NCI-H1105 (cell line): ENCODE measurements at places on chromosomes 12 and 14.

DNA sequence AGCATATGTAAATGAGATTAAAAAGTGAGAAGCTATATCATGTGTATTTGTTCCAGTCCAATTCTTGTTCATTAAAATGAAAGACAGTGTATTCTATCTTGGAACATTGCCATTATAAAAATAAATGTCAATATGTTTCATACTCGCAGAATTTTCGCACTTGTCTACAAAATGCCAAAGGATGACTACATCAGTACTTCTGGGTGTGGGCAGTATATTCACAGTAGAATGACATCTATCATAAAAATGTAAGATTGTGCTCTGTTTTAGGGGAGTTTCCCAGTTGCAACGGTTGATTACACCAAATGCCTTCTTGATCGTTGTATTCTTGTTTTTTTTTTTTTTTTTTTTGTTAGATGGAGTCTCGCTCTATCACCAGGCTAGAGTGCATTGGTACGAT lies 292.3 kb upstream of the E2F7 start:
- no peak for DNase-seq

DNA sequence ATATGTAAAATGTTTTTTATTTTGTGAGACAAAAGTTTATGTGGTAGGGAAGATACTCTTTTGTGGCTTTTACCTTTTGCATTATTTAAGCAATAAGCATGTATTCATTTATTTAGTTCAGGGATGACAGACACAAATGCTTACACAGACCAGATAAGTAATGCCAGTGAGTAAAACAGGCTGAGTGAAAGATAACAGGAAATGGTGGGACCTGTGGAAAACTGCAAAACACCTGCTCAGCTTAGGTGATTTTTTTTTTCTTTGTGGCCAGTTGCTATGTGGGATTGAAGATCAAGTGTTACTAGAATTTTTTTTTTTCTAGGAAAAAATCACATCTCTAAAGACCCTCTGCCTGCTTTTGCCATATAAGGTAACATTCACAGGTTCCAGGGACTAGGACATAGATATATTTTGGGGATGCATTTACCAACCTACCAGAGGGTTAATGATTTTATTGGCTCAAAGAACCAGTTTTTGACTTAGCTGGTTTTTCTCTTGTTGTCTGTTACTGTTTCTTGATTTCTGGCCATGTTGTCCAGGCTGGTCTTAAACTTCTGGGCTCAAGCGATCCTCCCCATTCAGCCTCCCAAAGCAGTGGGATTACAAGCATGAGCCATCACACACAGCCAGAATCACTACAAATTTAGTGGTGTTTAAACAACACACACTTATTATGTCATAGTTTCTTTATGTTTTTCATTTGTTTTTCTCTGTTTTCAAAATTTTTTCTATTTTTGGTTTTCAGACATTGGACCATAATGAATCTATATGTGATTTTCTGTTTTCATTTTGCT lies 9.8 kb downstream of the PSMA6 start:
- no peak for DNase-seq

- DNase-seq = no peak
Observed at GRCh38 chr14:95225251-95225887, 68.0 kb upstream of the DICER1 start.

DNA sequence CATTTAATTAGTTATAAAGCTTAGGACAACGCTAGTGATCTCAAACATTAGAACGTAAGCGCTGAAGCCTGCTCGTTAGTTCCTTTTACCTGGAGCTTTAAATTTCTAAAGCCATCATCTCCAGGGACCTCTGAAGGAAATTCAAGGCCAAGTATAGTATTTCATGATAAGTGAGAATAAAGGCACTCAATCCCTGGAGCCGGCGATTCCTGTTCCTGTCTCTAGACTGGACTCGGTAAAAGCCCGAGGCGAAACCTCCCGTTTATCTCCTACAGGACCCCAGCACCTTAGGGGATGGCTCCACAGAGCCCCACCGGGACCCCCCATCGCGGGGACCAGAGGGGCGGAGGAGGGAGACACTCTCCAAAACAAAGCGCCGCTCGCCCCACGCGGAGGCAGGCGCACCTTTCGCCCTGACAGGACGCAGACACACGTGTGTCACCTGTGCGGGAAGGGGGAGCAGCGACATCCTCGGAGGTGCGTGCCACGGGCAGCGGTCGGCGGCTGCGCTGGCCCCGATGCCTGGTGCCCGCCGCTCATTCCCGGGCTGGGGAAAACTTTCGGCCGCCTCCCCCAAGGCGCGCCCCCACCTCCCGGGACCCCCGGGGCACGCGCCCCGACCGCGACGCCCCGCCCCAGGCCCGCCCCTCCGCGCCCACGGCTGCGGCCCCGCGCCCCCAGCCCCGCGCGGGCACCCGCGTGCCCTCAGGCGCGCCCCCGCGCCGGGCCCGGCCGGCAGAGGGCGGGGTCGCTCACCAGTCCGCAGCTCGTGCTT lies 678 bp downstream of the RPS6KA5 start:
- peak; percentile 38 for DNase-seq

GRCh38 chr14:75440733-75441477 lies 13.1 kb downstream of the JDP2 start:
- DNase-seq = no peak

DNA sequence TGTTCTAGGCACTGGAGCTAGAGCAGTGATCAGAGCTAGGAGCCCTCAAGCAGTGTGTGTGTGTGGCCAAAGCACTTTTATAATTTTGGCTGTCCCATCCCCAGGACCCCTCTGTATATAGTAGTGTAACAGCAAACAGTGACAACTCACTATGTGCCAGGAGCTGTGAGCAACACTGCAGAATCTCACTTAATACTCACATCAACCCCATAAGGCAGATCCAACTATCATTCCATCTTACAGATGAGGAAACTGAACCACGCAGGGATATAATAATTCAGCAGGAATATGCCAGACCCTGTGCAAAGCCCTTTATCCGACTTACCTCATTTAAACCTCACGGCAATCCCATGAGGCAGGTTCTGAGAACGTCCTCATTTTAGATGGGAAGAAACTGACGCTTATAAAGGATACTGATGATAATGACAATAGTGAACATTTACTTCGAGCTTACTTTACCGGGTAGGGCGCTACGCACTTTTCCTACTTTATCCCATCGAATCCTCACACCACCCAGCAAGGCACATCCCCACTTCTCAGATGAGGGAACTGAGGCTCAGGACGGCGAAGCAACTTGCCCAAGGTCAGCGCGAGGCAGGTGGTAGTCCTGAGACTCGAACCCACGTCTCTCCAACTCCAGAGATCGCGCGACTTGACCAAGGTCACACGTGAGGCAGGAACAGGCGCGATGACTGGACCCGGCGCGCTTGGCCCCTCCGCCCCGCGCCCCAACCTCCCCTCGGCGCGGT lies 687 bp downstream of the RAB35 start:
- no peak for DNase-seq

GRCh38 chr14:24398653-24399446 lies at the start of gene NYNRIN:
Gene NYNRIN, plus strand, starts transcription at chr14:24399003. Its CDS starts 244 bp downstream, at chr14:24399247.
- DNase-seq = peak; percentile 29

GRCh38 chr12:47992776-47993175 lies 11.5 kb downstream of the COL2A1 start:
- DNase-seq = no peak

DNA sequence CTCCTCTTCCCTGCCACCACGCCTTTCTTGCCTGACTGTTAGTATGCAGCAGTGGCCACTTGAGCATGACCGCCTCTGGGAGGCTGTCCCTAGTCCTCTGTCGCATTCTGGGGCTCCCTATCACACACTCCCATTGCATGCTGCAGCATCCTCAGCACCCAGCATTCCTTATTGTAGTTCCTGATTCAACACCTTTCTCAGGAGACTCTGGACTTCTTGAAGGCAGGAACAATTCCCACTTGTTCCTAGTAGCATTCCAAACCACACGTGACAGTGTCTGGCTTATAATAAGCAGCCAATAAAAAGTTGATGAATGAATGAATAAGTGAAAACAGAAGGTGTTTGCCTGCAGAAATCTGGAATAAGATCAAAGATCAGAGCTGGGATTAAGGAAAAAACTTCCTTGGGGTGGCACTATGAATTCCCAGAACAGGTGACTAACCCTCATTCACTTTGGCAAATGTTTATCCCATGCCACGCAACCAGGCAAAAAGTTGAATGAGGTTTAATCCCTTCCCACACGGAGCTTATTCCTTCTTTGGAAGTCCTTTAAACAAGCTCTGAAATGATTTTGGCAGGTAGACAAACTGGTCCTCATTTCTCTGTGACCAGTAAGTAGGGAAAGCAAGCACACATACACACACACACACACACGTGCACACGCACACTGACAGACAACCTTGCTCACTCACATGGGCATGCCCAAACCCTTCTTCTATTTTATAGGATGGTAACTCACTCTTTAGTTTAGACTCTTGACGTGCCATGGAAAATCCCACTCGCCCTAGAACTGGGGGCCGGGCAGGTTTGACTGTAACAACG lies 26.5 kb downstream of the NTF3 start:
- no peak for DNase-seq

DNA sequence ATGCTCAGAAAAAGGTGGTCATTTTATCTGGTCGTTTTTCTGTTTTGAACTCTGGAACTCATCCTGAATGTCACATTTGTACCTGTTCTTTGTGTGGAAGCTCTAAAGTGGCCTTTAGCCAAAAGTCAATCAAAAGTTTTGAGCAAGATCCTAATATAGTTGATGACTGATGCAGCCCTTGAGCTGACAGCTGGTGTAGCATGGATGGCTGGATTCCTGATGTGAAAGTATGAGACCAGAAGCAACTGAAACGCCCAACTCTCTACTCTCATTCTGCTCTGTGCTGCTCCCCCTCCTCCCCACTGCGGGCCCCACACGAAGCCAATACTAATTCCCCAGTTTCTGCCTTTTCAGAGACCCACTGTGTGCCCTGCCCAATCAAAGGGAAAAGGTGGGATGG lies 10.3 kb upstream of the MYH7 start:
- DNase-seq = no peak

DNA sequence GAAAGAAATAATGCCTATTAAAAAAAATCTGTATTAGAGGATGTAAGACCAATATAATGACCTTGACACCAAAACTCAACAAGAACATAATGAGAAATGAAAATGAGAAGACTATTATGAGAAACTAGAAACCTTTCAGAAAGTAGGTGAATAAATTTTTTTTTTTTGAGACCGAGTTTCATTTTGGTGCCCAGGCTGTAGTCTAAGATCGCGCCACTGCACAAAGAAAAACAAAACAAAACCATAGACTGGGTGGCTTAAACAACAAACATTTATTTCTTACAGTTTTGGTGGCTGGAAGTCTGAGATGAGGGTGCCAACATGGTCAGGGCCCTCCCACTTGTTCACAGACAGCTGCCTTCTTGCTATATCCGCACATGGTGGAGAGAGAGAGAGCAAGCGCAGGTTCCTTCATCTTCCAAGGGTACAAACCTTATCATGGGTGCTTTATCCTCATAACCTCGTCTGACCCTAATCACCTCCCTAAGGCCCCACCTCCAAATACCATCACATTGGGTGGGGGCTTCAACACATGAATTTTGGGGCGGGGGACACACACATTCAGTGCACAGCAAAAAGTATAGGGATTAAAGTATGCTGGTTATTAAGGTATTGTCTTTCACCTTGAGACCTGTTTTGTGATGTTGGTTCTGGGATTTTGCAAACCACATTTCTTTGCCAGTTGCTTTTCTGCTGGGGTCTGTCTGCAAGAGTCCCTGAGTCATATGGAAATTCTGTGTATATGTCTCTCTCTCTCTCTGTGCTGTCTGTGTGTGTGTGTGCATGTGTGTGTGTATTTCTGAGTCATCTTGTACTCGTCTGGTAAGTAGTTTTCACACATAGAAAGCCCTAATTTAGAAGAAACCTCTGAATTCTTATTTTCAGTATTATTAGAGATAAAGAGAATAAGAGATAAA lies 26.2 kb downstream of the ZCRB1 start:
- no peak for DNase-seq

GRCh38 chr12:50633955-50634354 lies 129.2 kb downstream of the DIP2B start:
- no peak for DNase-seq

DNA sequence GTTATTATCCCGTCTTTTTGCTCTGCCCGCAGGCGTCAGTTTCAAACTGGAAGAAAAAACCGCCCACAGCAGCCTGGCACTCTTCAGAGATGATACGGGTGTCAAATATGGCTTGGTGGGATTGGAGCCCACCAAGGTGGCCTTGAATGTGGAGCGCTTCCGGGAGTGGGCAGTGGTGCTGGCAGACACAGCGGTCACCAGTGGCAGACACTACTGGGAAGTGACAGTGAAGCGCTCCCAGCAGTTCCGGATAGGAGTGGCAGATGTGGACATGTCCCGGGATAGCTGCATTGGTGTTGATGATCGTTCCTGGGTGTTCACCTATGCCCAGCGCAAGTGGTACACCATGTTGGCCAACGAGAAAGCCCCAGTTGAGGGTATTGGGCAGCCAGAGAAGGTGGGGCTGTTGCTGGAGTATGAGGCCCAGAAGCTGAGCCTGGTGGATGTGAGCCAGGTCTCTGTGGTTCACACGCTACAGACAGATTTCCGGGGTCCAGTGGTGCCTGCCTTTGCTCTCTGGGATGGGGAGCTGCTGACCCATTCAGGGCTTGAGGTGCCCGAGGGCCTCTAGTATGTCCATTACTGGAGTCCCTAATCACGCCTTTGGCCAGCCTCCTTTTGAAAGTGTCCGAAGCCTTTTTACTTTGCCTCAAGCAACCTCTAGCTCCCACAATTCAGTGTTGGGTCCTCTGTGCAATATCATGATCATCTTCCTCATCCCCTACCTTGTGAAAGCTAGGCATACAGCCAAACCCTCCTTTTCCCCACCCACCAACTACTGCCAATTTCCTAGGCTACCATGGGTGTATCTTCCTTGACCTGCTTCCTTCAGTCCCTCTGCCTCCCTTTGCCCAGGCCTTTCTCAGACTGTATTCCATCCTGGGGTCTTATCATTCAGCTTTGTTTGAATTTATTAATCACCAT lies 891 bp downstream of the SPRYD4 start:
- DNase-seq = no peak

GRCh38 chr12:116130431-116130830 lies 147.1 kb downstream of the MED13L start:
- no peak for DNase-seq

DNA sequence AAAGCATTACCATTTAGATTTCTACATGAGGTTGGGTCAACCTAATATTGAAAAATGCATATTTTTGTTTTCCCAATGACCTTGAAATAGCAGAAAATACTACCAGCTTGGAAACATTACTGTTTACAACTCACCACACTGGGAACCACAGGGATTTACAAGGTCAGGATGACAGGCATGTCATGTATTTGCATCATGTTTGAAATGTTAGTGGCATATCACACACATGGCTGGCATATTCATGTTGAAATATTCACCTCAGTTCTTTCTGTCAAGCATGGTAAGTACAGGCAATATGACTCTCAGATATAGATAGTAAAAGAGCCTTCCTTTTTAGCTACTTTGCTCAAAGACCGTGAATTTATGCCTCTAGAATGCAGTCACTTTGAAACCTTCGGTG lies 593.5 kb downstream of the NOVA1 start:
- no peak for DNase-seq

- no peak for DNase-seq
Observed at GRCh38 chr12:12176402-12176801, 90.4 kb downstream of the LRP6 start.

DNA sequence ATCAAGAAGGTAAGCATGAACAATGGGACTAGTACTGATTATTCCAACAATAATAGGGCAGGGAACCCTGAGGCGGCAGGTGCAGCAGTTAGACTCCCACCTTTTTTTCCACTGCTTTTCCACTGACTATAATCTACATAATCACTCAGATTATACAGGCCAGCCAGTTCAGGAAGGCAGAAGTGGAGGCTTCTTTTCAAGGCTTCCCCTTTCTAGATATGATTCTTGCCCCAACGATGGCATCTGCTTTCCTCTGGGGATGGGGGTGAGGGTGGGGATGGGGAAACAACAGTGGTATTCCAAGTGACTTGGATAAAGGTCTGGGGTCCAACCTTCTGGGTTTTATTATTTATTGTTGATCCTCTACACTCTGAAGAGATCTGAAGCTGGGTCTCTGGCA lies 331 bp downstream of the NCKAP1L start:
- DNase-seq = no peak
